ENCODE measurements at places on chromosomes 11 and 22.
A peak's percentile ranks its signal among the peaks of the same experiment; 100 is the strongest.

- no peak for DNase-seq
Measured at GRCh38 chr11:17861036-17861755, 126.6 kb downstream of the KCNC1 start.

DNA sequence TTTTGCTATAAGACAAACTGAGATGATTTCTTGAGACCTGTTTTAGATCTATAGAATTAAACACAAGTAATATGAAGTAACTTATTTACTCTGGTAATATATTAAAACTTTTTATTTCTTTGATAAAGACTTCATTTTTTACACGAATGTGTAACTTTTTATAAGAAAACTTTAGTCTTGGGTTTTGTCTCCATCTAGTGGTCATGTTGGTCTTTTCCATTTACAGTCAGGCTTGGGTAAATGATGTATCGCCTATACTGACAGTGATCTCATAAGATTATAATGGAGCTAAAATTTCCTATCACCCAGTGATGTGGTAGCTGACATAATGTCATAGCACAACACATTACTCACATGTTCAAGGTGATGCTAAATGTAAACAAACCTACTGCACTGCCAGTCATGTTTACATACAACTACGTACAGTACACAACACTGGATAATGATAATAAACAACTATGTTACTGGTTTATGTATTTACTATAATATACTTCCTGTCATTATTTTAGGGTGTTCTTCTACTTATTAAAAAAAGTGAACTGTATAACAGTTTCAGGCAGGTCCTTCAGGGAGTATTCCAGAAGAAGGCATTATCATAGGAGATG lies 7.5 kb upstream of the C11orf97 start:
- peak; percentile 4 for DNase-seq

DNA sequence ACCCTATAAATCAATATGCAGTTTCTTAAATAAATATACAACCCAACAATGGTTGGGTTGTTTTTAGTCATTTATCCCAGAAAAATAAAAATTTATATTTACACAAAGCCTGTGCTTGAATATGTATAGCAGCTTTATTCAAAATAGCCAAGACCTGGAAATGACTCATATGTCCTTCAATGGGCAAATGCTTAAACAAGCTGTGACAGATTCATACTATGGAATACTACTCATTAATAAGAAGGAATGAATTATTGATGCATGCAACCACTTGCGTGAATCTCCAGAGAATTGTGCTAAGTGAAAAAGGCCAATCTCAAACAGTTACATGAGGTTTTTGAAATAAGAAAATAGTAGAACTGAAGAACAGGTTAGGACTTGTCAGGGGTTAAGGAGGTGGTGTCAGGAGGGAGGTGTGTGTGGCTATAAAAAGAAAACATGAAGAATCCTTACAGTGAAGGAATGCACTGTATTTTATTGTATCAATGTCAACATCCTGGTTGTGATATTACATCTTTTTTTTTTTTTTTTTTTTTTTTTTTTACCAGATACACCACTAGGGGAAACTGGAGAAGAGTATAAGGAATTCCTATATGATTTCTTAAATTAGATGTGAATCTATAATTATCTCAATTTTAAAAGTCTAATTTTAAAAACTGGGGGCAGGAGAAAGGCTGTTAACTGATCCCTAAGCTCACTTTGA lies 82.4 kb upstream of the CD44 start:
- DNase-seq, result no peak

DNA sequence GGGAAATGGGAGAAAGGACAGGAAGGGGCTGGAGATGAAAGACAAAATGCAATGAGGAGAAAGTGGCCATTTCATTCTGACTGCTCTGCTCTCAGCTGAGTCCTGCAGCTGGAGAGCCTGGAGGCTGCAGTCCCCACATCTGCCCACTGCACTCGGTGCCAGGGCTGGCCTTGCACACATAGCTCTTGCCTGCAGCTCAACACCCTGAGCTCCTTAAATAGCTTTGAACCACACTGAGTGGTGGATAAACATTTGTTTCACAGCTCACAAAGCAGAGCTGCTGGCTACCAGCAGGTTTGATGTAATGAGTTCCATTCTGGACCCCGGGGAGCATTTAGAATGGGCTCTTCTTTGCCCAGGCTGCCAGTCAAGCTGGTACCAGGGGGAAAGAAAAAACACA lies 426.1 kb upstream of the CADM1 start:
- no peak for DNase-seq

- peak; percentile 28 for DNase-seq
Measured at GRCh38 chr22:36144886-36145541, 15.5 kb downstream of the APOL3 start.

DNA sequence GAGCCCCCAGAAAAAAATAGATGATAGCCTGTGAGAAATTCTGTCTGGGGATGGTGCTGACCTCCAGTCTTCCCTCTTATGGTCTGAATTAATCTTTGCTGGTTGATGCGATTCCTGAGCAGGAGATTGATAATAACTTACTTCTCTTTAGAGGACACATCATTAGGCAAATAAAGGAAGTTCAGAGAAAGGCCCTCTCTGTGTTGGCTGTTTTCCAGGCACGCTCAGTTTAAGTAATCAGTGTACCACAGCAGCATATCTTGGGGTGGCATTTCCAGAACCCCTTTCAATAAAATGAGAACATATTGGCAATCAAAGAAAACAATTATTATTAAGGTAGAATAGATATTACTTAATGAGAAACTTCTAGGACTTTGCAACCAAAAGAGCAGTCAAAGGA lies 1129.3 kb upstream of the RAG2 start:
- no peak for DNase-seq

DNA sequence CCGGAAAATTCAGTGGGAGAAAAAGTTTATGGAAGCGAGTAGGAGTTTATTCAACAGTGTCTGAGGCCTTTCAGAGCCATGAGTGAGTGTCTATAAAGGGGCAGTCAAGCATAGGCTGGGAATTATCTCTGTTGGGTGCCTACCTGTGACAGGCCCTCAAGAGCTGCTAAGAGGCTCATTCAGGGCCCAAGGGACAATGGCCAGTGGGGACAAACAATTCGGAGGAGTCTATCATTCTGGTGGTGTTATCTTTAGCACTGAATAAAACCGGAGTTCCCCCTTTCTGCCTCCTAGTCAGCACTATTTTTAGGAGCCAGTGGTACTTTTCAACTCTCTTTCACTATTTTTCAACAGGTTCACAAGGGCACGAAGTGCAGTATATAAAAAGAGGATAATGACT lies 89.5 kb upstream of the HTATIP2 start:
- no peak for DNase-seq

DNA sequence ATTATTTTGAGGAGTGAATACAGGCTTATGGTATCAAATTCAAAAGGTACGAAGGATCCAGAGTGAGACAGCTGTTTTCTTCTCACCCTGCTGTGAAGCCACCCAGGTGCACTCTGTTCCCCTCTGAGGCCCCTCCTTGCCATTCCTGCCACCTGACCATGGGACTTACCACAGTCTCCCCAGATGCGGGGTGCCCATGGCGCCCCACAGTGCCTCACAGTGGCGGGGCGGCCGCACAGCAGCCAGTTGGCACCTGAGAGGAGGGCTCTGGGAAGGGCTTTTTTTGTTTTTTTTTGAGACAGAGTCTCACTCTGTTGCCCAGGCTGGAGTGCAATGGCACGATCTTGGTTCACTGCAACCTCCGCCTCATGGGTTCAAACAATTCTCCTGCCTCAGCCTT lies 151.7 kb downstream of the CEP164 start:
- no peak for DNase-seq

- DNase-seq, result no peak
Measured at GRCh38 chr11:14270690-14271542, 88.1 kb downstream of the RRAS2 start.

- no peak for DNase-seq
Measured at GRCh38 chr11:114307524-114308203, 11.5 kb downstream of the NNMT start.

- DNase-seq, result no peak
Measured at GRCh38 chr11:92644595-92645445, 324.6 kb upstream of the MTNR1B start.

DNA sequence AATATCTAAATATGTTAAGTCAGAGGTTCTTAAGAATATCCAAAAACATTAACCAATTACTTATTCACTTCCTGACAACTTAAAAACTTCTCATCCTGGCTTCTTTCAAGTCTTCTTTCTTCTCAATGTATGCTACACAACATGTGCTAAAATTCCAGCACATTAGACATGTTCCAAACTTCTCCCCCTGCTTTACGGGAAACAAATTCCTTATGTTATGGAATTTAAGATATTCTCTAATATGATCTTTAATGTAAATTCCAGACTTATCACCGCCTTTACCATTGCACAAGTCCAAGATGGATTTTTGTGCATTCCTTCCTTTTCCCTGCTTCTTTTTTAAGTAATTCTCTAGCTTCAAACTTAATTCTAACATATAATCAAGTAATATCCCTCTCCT lies 964.5 kb upstream of the CHORDC1 start:
- DNase-seq, result no peak

DNA sequence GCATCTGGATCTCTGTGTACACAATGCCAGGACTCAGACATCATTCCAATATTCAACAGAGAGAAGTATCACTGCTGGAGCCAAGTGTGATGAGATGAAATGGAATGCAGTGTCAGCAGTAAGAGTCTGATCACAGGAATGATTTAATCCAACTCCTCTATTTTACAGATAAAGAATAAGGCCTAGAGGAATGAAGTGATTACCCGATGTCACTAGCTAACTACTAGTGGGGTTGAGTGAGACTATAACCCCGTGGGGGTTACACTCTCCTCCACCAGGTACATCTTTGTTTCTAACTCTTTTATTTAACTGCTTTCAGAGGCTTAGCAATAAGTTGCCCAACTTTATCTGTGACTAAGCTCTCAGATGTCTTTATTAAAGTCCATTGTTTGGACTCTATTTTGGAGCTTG lies 94.2 kb upstream of the FAT3 start:
- DNase-seq, result no peak

- no peak for DNase-seq
Measured at GRCh38 chr11:113877670-113878055, 2.3 kb upstream of the USP28 start.

GRCh38 chr22:24592851-24593558 lies at the start of gene LRRC75B:
Gene LRRC75B (minus strand): TSS chr22:24593073. CDS start chr22:24593039, 34 bp downstream.
- peak; percentile 27 for DNase-seq

DNA sequence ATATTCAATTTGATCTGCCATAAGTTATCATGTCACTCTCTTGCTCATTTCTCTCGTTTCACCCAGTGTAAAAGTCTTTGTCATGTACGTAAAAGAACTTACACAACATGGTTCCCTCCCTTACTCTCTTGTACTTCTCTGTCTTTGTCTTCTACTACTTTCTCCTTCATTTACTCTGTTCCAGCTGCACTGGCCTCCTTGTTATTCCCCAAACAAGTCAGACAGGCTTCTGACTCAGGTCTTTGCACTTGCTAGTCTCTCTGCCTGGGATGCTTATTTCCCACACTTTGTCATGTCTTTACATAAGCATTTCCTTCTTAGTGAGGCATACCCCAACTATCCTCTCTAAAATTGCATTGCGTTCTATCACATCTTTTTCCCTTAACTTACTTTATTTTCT lies 117.3 kb downstream of the CYP2R1 start:
- DNase-seq, result no peak

GRCh38 chr11:6640985-6641701 lies 14.5 kb downstream of the DCHS1 start:
- no peak for DNase-seq

DNA sequence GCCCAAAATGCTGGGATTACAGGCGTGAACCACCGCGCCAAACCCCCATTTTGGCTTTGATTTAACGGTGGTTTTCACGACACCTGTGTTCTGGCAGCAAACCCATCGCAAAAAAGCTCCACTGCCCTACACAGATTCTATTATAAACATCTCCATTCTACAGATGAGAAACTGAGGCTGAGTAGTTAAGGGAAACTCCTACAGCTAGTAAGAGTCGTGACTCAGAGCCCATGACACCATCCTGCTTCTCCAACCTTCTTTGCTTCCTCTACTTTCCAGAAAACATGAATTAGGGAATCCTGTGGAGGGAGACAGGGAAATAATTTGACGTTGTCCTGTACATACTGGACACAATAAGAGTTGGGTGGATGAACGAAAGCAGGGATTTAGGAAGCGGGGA lies 429 bp upstream of the SNX15 start:
- DNase-seq, result no peak

DNA sequence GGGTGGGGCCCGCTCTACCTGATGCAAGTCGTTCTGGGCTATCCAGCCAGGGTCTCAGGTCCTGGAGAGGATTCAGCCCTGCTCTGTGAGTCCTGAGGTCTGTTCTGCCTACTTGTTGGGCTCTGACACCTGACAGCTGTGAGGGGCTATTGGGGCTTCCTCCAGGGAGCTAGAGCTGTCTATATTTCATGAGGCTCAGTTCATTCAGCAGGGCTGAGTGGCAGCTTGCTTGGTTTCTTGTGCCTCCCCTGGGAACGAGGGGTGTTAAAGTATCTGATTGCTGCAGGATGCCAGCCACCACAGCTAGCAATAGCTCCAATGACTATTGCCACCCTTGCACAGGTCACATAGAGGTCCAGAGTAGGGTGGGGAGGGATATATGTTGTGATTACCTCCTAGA lies 26.7 kb downstream of the INSC start:
- no peak for DNase-seq

GRCh38 chr11:94762208-94762607 lies 5.9 kb upstream of the AMOTL1 start:
- no peak for DNase-seq

DNA sequence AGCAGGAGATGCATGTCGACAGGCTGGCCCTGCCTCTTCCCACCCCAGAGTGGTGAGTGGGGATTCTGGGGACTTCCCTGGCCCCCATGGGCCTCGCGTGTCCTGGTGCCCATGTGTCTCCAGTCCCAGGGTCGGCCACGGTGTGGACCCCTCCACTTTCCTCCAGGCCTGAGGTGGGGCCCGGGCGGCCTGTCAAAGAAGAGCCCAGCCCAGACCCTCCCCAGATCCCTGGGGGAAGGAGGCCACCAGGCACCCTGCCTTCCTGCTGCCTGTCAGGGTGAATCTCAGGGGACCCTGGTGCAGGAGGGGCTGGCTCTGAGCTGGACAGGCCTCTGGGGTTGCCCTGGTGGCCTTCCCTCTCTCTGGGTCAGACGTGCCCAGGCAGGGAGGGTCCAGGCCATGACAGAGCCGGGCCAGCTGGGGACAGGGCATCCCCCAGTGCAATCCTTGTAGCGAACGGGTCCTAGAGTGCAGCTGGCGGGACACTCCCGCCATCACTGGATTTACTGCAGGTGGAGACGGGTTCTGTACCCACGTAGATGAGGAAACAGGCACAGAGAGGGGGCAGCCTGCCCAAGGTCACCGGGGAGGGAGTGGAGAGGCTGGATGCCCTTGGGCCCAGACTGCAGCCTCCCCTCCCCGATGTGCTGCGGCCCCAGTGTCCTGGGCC lies 13.5 kb upstream of the MUC6 start:
- DNase-seq, result no peak

DNA sequence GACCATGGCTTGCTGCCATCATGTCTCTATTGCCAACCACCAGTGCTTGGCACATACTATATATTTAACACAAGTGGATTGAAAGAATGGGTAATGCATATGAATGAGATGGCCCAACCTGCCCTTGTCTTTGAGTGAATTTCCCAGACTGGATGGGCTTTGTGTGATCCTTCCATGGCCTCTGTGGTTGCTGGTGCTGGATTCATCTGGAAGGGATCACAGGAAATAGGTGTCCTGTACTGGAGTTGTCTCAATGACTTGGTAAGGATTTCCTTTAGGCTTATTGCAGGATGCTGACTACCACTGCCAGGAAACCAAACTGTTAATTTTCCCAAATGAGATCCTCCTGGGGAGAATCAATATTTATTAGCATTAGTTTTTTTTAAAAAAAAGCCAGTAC lies 328.6 kb downstream of the TMEM135 start:
- peak; percentile 53 for DNase-seq
